ENCODE measurements at places on chromosomes 16 and 17. TPM values are rescaled to one million over a fixed set of nuclear protein-coding genes. Genes with fewer than 3 reads are reported as not detected.

Gene C17orf113
- total RNA-seq: 1.3 TPM

- peak; percentile 30 for DNase-seq
- peaks cover 48% of the 10 kb centered on the region for H3K4me1 ChIP-seq
- peak within 1 kb of the TSS; percentile 95 for H3K4me3 ChIP-seq
- H3K27me3 ChIP-seq: no peaks in the 10 kb centered on the region
Observed at GRCh38 chr17:35432176-35433074, at the start of gene SLFN12. Gene SLFN12 (minus strand): TSS chr17:35432500. CDS start chr17:35423028, 9,472 bp downstream.

Gene GPR142
- not detected for total RNA-seq

DNA sequence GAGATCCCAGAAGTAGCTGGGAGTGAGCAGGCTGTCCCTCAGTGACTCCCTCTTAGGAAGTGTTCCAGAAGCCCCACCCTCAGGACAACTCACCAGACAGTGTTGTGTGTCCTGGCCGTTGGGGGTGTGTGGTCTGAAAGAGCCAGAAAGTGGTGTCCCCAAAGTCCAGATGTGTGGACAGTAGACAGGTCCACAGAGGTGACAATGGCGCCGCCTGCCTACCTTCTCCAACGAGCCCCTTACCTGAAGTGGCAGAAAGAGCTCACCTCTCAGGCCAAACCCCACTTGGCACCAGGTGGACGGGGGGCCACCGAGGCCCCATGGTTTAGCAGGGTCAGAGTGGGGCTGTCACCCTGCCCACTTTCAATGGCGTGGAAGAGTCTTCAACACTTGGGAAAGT is 19.9 kb downstream of the C17orf100 start:
- no peak overlapping the region for H3K4me3 ChIP-seq
- no peak for DNase-seq
- peaks cover 20% of the 10 kb centered on the region for H3K4me1 ChIP-seq
- H3K36me3 ChIP-seq: no peaks in the 10 kb centered on the region
- no peaks in the 10 kb centered on the region for H3K27me3 ChIP-seq
- no peak overlapping the region for H3K27ac ChIP-seq

Gene BOLA2B
- 73.7 TPM for total RNA-seq

GRCh38 chr16:85759631-85760419 is 8.9 kb upstream of the C16orf74 start:
- H3K27ac ChIP-seq: no peak overlapping the region
- H3K4me3 ChIP-seq: no peak overlapping the region
- no peaks in the 10 kb centered on the region for H3K36me3 ChIP-seq

GRCh38 chr17:37025238-37025637 is 76.5 kb downstream of the AATF start:
- no peaks in the 10 kb centered on the region for H3K27me3 ChIP-seq
- H3K4me3 ChIP-seq: peak overlapping the region; percentile 80
- DNase-seq: no peak
- H3K27ac ChIP-seq: no peak overlapping the region
- H3K4me1 ChIP-seq: peaks cover 30% of the 10 kb centered on the region
- H3K36me3 ChIP-seq: no peaks in the 10 kb centered on the region

GRCh38 chr17:48715496-48716399 is 6.6 kb downstream of the PRAC1 start:
- DNase-seq: no peak
- peaks cover 29% of the 10 kb centered on the region for H3K4me1 ChIP-seq
- H3K27ac ChIP-seq: no peak overlapping the region
- H3K27me3 ChIP-seq: peaks cover 57% of the 10 kb centered on the region

Gene KCNJ2
- not detected for total RNA-seq

DNA sequence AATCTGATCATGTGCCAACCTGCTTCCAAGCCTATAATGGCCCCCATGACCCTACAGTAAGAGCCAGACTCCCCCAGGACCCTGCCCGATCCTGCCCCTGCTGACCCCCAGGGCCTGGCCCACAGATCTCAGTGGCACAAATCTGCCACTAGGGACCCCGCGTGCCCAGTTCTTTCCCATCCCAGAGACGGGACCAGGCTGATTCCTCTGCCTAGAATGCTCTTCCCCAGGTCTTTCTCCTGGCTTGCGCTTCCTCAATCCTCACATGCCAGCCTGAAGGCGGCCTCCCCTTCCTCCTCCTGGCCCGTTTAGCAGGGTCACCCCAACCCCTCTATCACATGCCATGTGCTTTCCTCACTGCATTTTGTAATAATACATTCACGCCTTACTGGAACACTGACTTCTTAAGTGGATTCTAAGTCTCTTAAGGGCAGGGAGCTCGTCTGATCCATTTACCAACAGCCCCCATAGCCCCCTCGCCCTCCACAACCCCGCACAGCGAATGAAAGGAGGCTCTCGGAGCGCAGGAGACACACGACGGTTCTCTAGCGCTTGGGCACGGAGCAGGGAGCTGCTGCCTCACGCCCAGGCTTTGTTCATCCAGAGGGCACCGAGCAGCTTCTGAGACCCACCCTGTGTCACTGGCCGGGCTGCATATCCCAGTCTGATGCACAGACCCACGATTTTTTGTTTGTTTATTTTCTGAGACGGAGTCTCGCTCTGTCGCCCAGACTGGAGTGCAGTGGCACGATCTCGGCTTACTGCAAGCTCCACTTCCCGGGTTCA is 1.2 kb downstream of the TRIM65 start:
- no peak for DNase-seq
- H3K4me3 ChIP-seq: peak overlapping the region; percentile 79
- no peaks in the 10 kb centered on the region for H3K27me3 ChIP-seq
- H3K4me1 ChIP-seq: peaks cover 30% of the 10 kb centered on the region
